ENCODE measurements at places on chromosomes 12 and 14. TPM values are rescaled to one million over a fixed set of nuclear protein-coding genes. Genes with fewer than 3 reads are reported as not detected.
A peak's percentile ranks its signal among the peaks of the same experiment; 100 is the strongest.

DNA sequence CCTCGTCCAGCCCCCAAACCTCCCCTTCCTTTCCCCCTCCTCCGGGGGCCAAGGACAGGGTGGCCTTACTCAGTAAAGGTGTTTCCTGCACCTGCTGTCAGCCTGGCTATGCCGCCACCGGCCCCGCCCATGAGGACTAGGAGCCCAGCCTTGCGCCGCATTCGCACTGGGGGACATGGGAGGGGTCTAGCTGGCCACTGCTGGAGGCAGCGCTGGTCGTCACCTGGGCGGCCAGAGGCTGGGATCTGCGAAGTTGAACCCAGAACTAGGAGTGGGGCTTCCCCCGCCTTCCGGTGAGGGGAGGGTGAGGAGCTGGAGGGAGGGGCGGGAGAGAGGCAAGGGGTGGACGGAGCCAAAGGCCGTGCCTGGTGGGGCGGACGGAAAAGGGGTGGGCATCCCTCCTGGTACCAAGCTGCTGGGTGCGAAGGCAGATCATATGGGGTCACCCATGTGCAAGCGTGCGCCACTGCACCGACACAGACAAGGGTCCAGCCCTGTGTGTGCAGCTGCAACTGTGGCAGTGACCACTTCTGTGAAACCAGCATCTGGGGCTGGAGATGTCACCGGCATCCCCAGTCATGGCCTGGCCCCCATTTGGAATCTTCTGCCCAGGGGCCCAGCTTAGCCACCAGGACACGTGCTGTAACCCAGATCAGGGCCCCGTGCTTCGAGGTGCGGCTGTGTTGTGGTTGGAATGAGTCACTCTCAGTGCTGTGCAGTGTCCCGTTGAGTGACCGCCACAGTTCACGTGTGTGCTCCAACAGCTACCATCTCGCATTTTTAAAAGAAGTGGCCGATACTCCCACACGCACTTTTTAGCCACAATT lies 8.5 kb downstream of the AMN start:
- DNase-seq, result no peak

- no peak for DNase-seq
These were observed 1.4 kb upstream of the SCN8A start for GRCh38 chr12:51589557-51590176.

GRCh38 chr14:72433511-72433910 lies 460.4 kb downstream of the DPF3 start:
- DNase-seq, result no peak

GRCh38 chr12:105378911-105379310 lies 48.4 kb downstream of the C12orf75 start:
- DNase-seq, result no peak

DNA sequence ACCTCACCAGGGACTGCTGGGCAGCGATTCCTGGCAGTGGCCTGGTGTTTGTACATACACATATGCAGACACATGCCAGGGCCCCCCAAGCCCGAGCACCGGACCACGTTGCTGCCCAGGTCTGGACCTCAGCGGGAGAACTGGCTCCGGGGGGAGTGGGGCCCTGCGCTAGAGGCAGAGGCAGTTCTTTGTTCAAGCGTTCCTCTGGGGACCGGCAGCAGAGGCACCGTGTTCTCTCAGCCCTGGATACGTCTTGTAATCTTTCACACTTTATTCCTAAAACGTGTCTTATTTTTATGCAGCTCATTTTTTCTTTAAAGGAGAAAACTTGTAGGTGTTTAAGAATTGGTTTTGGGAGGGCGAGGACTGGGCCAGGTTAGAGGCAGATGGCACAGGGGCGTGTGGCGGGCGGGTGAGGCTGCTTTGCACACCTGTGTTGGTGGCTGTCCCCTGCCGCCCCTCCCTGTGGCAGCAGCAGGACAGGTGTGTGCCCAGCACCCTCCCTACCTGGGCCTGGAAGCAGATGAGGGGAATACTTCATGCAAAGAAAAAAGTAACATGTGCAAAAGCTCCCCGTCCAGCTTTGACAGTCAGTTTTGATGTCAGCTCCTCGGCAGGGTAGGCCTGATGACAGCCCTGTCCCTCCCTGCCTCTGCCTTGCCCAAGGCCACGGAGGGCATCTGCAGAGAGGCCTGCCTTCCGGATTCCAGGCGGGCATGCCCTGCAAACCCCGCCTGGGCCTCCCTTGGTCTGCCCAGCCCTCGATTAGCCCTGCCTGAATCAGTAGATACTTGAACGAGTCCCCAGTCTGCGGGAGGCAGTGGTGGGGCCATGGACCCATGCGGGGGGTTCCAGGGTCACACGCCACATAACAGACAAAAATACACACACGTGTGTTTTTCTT lies 7.0 kb upstream of the PUS1 start:
- DNase-seq, result peak; percentile 51

DNA sequence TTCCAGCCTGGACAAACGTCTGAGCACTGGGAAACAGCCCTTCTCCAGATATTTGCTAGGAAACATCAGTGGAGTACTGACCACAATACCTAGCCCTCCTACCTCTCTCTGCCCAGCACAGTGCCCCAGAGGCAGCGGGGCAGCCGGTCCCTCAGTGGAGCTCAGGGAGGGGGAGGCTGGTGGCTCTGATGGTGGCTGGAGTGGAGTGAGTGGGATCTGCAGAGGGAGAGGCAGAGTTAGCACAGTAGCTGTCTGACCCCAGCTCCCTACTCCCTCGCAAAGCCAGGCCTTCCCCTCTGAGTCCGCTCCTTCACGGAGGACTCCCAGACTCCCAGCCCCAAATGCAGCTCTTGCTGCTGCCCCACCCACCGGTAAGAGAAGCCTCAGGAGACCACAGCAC lies 30.0 kb downstream of the NCKAP5L start:
- no peak for DNase-seq

- no peak for DNase-seq
These were observed 61.2 kb upstream of the DIO3 start for GRCh38 chr14:101500061-101500460.

DNA sequence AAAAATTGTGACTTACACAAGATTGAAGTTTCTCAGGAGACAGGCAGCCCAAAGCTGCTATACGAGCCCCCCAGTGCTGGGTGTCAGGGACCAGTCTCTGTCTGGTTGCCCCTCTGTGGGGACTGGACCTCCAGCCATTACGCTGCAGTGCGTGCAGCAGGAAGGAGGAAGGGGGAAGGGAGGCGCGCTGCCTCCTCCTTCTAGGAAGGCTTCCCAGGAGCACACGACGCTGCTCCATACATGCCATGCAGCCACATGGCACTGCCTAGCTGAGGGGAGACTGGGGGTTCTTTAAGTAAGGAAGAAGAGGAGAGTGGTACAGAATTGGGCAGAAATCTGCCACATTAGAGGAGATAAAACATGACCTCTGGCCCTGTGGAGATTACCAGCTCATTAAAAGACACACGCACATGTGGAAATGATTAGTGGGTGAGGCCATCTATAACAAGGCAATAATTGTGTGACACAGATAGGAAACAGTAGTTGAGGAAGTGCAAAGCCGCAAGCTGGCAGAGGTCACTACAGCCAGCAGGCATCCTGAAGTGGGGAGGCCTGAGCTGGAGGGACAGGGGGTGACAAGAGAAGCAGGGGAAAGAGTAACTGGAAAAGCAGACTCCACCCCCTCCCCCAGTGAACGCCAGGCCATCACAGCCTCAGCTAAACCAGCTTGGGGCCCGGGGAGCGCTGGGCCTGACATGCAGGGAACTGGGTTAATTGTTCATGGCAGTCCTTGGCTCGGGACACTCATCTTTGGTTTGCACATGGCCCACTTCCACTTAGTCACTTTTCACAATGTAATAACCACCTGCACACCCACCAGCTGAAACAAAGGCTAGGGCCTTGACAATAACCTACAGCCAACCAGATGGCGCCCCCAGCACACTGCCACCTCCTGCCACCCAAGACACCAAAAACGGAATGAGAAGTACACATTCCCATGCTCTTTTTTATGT lies 39.6 kb downstream of the CCDC88C start:
- no peak for DNase-seq

DNA sequence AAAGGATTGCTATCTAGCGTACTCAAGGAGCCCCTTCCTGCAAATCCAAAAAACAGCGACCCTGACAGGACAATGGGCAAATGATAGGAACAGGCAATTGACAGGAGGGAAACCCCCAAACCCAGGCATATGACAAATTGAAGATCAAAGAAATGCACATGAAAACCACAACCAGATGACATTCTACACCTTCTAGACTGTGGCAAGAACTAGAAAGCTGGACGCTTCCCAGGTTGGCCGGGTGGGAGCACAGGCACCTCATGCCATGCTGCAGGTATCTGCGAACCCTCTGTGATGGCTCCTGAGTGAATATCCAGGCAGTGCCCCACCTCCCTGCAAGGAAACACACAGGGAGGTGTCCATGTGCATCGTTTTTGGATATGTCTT lies 37.1 kb downstream of the CMKLR1 start:
- no peak for DNase-seq

DNA sequence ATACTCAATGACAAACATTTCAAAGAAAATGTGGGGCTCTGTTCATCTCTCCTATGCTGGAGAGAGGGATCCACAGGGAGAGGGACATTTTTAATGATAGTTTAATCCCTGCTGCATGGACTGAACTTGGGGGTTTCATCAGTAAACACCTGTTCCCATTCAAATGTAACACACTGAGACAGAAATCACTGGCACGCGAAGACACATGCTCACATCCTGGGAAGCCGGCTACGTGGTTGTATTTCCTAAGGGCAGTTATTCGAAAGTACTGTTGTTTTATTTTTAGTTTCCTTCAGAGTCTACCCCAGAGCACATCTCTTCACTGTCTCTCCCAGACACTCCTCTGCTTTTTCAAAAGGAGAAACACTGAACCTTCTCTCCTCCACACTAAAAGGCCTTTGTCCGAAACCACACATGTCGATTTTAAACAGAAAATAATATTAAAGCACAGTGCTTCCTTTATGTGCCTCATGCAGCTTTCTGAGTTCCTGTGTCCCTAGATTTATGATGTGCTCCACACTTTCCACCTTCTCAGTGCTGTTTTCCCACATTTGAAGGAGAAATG lies 52.8 kb downstream of the PTHLH start:
- DNase-seq, result no peak

DNA sequence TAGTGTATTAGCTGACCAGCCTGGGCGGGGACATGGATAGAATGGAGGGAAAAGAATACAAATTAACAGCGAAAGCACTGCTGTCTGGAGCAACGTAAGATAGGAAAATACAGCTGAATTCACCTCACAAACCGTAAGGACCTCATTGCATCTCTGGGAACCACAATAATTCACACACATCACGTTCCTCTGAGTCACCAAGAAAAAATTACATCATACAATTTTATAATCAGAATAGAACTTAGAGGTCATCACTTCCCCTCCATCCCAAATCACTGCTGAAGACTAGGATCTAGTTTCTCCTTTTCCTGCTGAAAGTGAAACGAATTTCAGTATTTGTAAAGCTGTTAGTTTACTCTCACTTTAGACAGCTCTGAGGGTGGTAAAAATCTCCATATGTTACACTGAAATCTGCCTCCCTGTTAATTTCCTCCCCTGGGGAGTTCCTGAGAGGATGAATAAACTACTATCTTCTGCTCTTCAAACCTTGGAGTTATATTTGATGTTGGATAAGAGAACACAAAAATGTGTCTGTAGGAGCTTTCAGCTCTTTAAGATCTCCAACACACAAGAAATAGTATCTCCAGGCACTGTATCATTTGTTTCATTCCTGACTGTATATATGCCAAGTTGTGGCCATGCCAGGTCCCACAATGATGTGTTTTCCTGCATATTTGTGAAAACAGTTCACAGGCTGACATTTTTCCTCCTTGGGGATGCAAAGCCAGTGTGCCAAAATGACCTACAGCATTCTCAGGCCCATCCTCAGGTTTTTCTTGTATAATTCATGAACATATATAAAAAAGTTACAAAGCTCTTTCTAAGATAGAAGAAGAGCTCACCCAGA lies 63.8 kb upstream of the SSTR1 start:
- no peak for DNase-seq

- no peak for DNase-seq
These were observed 404.9 kb downstream of the FLRT2 start for GRCh38 chr14:85934886-85935254.

- no peak for DNase-seq
These were observed 26.0 kb downstream of the WBP11 start for GRCh38 chr12:14777271-14777670.

DNA sequence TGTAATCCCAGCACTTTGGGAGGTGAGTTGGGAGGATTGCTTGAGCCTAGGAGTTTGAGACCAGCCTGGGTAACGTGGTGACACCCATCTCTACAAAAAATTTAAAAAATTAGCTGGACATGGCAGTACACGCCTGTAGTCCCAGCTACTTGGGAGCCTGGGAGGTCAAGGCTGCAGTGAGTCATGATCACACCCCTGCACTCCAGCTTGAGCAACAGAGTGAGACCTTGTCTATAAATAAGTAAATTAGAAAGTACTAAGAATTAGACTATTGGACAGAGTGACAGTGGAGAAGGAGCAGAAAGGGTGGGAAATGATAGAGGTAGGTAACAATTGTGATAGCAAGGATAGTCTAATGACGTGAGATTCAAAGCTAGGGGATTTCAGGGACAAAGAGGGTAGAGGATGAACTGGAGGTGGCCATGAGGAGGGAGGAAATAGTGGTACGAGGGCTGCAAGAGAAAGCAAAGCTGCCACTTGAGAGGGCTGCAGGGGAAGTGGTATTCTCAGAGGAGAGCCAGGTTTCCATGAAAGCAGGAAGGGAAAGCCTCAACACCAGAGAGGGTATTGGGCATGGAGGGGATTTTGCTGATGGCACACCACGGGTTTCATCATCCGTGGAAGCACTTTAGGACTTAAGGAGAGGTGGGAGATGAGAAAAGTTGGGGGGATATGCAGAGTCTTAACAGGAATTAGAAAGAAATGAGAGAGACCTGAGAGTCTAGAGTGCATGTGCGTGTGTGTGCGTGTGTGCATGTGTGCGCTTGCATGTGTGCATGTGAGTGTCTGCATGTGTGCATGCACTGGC lies 85.6 kb downstream of the SYNE2 start:
- no peak for DNase-seq

GRCh38 chr14:97377550-97377949 lies 580.4 kb downstream of the VRK1 start:
- no peak for DNase-seq

- no peak for DNase-seq
These were observed 40.5 kb downstream of the RPS29 start for GRCh38 chr14:49545716-49546115.

GRCh38 chr14:51513281-51513680 lies 138.4 kb upstream of the FRMD6 start:
- DNase-seq, result no peak

GRCh38 chr12:16165506-16165905 lies 112.0 kb downstream of the SLC15A5 start:
- DNase-seq, result no peak

- no peak for DNase-seq
These were observed 244.3 kb upstream of the RTL1 start for GRCh38 chr14:101147848-101148247.

- DNase-seq, result no peak
These were observed 482.7 kb upstream of the RGS6 start for GRCh38 chr14:71449316-71450055.

DNA sequence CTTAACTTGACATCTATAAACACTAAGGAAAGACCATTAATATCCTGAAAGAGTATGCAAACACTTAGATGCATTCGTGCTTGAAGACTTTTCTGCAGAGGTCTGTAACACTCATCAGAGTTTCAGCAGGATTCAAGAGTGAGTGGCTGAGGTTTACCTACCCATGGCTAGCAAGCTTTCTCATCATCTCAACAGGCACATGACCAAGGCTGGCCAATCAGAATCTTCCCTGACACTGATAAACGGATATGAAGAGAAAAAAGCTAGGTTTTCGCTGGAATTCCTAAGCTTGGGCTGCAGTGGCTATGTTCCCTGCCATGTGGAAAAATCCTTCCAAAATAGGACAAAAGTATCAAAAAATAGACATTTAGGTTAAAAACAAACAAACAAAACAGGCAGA lies 162.1 kb upstream of the USP15 start:
- no peak for DNase-seq

LRP1-AS gene
- not detected for polyA plus RNA-seq

MYRFL gene
- 0.18 TPM for polyA plus RNA-seq

PRB2 gene
- not detected for polyA plus RNA-seq

WNT1 gene
- polyA plus RNA-seq, result not detected
